ENCODE measurements at places on chromosomes 4 and X.

DNA sequence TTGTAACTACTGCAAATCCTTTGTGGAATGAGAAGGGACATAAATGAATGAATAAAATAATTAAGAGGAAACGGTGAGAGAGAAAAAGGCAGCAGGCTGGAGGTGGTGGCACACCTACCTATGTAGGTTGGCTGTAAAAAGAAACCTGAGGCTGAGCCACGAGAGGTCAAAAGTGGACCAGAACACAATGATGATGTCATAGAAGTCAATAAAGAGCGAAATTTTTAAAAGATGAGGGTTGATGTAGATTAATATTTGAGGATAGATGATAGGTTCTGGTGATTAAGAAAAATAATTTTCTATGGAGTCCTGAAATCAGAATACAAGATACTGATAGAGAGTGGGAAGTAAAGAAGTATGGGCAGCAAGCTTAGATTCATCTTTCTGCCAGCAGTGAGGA is 1.7 kb downstream of the TRPC5OS start:
- DNase-seq: no peak

- DNase-seq: no peak
Observed at GRCh38 chr4:73729534-73730165, 10.7 kb upstream of the CXCL8 start.

- DNase-seq: no peak
Observed at GRCh38 chr4:142379277-142380051, 466.6 kb downstream of the INPP4B start.

DNA sequence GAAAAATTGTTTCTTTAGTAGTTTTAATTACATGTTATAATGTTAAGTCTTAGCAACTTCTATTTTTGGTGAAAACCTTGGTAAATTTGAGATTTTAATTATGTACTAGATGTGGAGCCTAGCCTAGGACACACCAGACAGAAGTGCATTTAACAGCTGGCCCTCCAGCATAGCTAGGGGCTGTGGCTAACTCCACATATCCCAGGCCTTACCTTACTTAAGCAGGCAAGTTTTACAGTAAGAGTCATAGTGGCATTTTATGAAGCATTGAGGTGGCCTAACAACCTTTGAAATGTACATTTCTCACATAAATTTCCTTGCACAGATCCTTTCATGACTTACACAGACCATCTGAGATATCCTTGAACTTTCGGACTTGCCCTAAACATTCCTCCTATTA is 71.6 kb upstream of the C4orf54 start:
- no peak for DNase-seq

GRCh38 chr4:8272472-8273428 is 3.2 kb downstream of the HTRA3 start:
- no peak for DNase-seq

- DNase-seq: no peak
Observed at GRCh38 chr4:161336016-161336530, 827.7 kb downstream of the FSTL5 start.

DNA sequence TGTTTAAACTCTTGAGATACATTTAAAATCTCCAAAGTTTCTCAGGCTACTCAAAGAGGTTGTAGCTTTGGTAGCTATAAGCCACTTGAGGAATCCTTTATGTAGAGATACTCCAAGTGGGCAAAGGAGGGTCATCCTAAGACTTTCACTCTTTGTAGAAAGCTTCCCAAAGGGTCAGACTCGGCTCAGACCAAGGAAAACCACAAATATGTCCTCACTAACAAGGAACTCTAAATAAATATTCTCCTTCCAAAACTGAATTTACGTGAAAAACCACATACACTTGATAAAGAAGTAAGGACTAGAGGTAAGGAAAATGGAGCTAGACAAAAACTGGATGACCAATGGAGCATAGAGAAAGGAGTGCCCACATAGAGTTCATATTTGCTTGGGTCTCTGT is 41.7 kb upstream of the DDX60 start:
- DNase-seq: no peak

GRCh38 chrX:133638285-133638684 is 223.0 kb upstream of the GPC4 start:
- DNase-seq: no peak

DNA sequence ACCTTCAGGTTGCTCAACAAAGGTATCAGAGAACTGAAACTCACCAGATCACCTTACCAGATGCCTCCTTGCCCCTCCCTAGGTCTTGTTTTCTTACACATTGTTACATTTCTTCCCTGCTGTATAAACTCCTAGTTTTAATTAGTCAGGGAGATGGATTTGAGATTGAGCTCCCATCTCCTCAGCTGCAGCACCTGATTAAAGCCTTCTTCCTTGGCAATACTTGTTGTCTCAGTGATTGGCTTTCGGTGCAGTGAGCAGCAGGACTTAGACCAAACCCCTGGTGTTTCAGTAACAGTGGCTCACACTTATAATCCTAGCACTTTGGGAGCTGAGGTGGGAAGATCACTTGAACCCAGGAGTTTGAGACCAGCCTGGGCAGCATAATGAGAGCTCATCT is 42.5 kb upstream of the KLHL8 start:
- DNase-seq: no peak

- DNase-seq: no peak
Observed at GRCh38 chrX:50452782-50453181, 17.8 kb downstream of the DGKK start.

DNA sequence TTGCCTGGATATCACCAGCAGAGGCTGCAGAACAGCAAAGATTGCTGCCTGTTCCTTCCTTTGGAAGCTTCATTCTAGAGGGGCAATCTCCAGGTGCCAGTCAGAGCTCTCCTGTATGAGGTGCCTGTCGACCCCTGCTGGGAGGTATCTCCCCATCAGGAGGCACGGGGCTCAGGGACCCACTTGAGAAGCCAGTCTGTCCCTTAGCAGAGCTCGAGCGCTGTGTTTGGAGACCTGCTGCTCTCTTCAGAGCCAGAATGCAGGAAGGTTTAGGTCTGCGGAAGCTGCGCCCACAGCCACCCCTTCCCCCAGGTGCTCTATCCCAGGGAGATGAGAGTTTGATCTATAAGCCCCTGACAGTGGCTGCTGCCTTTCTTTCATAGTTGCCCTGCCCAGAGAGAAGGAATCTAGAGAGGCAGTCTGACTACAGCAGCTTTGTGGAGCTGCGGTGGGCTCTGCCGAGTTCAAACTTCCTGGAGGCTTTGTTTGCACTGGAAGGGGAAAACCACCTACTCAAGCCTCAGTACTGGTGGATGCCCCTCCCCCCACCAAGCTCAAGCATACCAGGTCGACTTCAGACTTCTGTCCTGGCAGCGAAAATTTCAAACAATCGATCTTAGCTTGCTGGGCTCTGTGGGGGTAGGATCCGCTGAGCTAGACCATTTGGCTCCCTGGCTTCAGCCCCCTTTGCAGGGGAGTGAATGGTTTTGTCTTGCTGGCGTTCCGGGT is 57.9 kb downstream of the DKK2 start:
- DNase-seq: no peak
